ENCODE measurements at places on chromosomes 2 and 18.

DNA sequence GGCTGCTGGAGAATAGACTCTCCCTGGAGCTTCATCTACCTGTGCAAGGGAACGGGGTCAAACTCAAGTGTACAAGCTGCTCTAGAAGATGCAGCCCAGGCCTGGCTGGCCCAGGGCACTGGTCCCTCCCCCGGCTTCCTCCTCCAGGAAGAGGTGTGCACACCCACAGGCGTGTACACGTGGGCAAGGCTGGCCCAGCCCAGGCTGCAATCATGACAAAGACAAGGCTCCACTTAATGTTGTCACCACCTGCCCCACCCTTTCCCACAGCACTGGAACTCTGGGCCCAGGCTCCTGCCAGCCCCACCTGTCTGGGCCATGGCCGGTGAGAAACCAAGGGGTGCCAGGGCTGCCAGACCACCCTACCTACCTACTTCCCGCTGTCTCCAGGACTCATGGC, 29.6 kb upstream of the ALPP start:
- no peak for DNase-seq

- DNase-seq: no peak
Observed at GRCh38 chr2:144466637-144467036, 53.3 kb downstream of the ZEB2 start.

- DNase-seq: no peak
Observed at GRCh38 chr2:187349326-187349944, 98.6 kb downstream of the CALCRL start.

GRCh38 chr18:36594621-36595020, 234.2 kb downstream of the TPGS2 start:
- no peak for DNase-seq

DNA sequence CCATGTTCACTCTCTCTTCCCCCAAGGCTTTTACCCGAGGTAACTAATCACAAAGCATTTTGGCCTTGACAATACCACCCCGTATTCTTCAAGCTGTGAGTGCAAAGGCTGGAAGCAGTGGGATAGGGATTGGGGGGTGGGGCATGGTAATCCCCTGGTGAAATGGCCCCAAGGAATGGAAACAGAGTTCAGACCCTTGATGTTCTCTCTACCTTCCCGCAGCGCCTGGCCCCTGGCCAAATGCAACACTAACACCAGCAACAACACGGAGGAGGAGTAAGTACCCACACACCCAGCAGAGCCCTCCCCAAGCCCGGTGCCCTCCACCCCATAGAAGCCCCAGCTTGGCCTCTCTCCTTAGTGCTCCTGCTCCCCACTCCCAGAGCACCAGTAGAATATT, 36.9 kb downstream of the CNGA3 start:
- DNase-seq: no peak

DNA sequence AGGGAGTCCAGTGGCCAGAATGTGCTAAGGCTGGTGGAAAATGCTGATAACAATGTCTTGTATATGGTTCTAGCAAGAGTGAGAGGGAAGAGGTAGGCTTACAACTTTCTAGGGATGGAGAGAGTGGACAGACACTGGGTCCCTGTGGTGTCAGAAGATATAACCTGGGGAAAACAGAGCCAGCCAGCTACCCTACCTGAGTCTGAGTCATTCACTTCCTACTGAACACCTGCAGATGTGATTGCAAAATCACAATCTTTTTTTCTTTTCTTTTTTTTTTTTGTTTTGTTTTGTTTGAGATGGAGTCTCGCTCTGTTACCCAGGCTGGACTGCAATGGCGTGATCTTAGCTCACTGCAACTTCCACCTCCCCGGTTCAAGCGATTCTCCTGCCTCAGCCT, 7.3 kb downstream of the TET3 start:
- DNase-seq: no peak

DNA sequence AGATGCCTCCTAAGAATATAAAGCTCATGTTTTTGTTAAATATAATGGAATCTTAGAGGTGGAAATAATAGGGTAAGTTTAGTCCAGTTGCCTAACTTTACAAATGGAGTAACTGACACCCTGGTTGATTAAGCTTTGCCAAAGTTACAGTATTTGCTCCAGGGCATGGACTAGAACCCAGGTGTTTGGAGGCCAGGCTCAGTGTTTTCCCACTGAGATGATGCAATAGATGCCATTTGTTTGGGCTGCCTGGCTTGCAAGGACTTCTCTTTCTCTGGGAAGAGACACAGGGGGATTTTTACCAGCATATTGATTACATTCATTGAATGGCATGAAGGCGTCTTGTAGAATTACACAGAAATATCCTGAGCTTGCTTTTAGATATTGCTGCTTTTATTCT, 397.8 kb downstream of the SLC4A3 start:
- no peak for DNase-seq

- DNase-seq: no peak
Observed at GRCh38 chr18:80170395-80171053, 61.5 kb downstream of the ADNP2 start.

DNA sequence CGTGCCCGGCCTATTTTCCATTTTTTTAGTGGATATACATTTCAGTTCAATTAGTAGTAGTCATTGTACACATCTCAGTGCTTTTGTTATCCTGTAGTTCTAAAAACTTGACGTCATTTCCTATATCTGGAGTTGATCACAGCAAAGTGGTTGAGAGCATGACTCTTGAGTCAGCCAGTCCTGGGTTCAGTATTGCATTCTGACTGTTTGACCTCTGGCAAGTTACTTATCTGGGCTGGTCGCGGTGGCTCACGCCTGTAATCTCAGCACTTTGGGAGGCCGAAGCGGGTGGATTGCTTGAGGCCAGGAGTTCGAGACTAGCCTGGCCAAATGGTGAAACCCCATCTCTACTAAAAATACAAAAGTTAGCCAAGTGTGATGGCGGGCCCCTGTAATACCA, 50.4 kb upstream of the PPM1B start:
- DNase-seq: no peak

GRCh38 chr2:239896075-239896474, 129.1 kb downstream of the NDUFA10 start:
- no peak for DNase-seq

- DNase-seq: no peak
Observed at GRCh38 chr18:34696671-34697070, 13.4 kb upstream of the DTNA start.

- no peak for DNase-seq
Observed at GRCh38 chr18:21183670-21184069, 58.4 kb upstream of the GREB1L start.

- DNase-seq: no peak
Observed at GRCh38 chr2:176178038-176178756, 10.3 kb upstream of the HOXD1 start.

DNA sequence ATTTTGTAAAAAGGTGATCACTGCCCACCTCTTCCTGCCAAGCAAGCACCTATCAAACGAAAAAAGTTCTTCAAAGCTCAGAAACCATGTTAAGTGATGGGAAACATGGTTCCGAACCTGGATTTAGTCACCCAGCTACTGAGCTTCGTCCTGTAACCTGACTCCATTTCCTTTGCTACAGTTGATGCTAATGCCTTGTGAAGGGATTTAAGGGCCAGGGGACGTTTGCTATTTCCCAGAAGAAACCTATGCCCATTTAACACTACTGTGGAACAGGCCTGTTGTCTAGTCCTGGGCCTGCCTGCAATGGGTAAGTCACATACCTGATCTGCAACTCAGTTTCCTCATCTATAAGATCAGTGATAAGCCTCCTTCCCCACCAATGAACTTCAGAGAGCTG, 14.8 kb downstream of the SERPINE2 start:
- DNase-seq: no peak

GRCh38 chr2:189379731-189380261, 61.5 kb upstream of the WDR75 start:
- DNase-seq: no peak

- no peak for DNase-seq
Observed at GRCh38 chr2:171793691-171794678, 100.1 kb downstream of the SLC25A12 start.

DNA sequence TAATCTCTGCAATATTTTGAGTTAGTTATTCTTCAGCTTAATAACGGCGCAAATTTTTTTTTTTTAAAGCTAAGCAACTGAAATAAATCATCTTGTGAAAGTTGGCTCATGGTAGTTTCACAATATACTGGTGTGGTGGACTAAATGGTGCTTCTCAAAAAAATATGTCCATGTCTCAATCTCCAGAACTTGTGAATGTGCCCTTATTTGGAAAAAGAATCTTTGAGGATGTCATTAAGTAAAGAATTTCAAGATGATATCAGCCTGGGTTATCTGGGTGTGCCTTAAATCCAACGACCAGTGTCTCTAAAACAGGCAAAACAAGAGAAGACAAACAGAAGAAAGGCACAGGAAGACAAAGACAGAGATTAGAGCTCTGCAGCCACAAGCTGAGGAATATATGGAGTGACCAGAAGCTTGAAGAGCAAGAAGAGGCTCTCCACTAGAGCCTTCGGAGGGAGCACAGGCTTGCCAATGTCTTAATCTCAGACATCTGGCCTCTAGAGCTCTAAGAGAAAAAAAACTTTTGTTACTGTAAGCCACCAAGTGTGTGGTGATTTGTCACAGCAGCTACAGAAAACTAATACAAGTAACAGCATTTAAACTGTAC, 71.4 kb downstream of the HNMT start:
- DNase-seq: no peak

DNA sequence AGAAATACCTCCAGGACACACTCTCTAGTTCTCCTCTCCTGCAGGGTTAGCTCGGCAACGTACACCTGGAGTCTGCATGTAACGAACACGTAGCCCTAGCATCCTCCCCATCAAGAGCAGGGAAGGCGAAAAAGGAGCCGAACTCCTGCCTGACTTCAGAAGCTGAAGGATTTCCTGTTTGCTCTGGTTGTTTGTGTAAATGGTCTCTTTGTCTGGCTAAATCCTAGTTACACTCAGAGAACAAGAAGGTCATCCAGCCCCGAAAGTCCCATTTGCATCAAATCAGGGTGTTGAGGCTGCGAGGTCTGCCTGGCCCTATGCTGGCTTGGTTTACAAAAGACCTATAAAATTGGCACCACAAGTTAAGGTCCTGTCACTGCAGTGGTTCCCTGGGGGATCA, 66.4 kb upstream of the POMC start:
- no peak for DNase-seq

DNA sequence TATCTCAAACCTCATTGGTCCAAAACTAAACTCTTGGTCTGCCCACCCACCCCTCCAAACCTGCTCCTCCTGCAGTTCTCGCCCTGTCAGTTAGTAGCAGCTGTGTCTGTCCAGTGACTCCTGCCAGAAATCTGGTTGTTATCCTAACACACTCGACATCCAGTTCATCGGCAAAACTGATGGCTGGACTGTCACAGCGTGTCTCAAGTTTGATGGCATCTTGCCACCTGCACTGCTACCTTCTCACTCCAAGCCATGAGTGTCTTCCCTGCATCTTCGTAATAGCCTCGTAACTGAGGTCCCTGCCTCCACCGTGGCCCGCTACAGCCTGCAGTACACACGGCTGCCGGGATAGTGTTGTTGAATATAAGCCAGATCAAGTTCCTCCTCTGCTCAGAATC, 470.1 kb upstream of the RAB12 start:
- DNase-seq: no peak

DNA sequence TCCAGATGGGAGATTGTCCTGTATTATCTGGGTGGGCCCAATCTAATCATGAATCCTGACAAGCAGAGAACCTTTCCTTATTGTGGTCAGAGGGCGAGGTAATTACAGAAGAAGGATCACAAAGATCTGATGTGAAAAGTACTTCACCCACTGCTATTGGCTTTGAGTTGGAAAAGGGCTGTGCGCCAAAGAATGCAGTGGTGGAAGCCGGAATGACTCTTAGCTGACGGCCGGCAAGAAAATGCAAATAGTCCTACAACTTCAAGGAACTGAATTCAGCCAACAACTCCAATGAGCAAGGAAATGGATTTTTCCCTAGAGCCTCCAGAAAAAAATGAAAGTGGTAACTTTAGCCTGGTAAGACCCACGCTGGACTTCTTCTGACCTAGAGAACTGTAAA, 67.3 kb downstream of the CTNNA2 start:
- no peak for DNase-seq

GRCh38 chr2:187879491-187879890, 325.3 kb upstream of the TFPI start:
- DNase-seq: no peak

DNA sequence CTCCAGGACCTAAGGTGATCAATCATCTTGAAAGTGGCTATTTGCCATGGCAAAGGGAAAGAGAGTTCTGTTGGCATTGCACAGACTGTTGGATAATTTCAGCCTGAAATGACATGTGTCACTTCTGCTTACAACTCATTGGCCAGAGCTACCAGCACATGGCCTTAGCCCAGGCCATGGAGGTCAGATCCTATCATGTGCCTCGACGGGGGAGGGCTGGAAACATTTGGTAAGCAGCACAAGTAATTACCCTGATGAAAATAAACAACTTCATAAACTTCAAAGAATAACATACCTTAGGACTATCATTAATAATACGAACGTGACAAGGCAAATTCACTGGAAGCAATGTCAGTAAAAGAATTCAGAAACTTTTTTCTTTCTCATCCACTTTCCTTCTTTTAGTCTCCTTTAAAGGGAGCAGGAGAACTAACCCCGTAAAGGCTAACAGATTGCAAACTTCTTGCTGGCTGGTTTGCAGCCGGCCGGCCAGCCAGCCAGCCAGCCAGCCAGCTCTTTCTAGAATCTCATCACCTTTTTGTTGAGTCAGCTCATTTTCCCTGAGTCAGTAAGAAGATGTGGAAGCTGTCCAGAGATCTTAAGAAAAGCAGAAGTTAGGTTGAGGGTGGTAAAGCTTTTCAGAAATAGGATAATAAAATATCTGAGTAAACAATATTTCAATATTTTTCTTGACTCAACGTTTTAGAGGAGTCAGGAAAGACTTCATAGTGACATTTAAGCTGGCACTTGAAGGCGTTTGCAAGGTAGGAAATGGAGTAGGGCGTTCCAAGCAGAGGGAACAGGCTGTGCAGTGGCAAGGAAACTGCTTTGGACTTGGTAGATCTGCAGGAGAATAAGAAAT, 31.9 kb downstream of the CNRIP1 start:
- DNase-seq: no peak

- no peak for DNase-seq
Observed at GRCh38 chr2:224655006-224655537, 61.1 kb downstream of the CCDC195 start.

- DNase-seq: no peak
Observed at GRCh38 chr2:15385184-15385583, 175.9 kb downstream of the NBAS start.

DNA sequence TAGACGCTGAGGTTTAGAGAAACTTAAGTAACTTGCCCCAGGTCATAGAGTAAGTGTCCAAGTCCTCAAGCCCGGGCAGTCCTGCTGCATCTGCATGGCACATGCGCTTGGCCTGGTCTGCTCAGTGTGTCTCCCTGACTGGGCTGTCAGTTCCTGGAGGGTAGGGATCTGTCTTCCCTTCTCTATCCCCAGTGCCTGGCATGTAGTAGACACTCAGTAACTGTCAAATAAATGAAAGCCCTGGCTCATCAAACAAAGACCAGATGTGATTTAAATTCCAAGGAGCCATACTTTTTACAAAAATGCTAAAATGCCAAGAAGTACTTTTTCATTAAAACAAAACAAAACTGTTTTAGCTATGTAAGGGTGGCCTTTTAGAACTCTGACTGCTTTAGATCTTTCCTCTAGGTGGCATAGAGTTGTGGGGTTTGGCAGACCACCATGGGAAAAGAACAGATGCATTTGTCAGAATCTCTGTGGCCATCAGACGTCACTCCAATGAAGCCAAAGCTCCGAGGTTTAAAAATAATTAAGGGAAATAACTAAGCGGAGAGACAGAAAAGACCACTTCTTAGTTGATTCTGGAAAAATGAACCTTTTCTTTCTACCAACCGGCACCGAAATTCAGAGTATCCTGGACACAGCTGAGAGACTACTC, 34.0 kb downstream of the EPAS1 start:
- DNase-seq: no peak

Data from stimulated activated CD8-positive, alpha-beta memory T cell treated with anti-CD3 and anti-CD28 coated beads, Interleukin-7, amount 100 ng/mL, for 4 hours (primary cell).